ENCODE measurements at places on chromosomes 2 and 18.

DNA sequence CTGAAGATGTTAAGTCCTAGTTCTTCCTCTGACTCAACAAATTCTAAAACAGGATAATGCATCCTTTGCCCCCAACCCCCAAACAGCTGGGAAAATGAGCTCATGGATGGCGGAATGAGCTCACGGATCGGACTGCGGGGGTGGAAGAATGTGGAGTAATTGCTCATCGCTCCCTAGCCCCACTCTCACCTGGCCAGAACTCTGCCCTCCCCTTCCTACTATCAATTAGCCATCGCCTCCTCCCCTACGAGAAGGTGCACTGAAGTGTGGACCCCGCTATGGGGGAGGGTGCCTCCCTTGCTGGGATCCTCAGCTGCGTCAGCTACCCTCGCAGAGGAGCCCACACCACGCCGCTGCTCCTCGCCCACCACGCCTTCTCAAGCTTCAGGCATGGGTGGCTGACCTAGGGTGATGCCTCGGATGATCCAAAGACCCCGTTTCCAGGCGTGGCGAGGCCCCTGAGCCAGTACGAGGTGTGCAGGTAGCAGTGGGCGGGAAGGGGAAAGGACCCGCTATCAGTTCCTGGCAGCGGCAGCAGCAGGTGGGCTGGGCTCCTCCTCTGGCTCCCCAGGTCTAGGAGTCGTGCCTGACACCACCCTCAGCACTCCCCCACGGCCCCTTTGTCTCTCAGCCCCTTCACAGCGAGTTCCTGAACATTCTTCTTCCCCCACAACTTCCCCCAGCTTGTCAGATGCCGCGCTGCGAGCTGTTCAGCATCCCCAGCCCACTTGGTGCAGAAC lies 82.1 kb upstream of the POMC start:
- no peak for DNase-seq

DNA sequence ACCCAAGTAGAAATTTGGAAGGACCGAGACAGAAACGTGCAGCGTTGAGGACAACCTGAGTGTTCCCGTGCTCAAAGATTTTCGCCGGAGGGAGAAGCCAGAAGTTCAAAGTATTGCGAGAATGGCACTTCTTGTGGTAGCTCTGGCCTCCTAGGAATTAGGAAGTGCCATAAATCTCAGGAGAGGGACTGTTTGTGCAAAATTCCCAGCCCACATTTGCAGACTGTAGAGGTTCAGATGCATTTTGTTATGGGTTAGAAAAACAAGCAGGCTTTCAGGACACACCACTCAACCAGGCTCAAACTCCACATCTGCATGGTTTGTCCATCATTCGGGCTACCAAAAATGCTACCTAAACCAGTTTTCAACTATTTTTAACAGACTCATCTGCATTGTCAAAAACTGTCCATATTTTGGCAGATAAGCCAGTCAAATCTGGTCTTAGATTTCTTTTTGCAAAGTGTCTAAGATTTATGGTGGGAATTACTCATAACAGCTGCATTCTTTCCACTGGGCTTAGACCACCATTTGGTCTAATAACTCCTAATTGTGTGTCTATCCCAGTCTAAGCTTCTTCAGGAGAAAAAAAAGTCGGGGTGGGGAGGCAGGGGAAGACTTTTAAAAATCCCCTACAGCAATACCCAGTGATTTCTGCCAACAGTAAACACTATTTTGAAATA lies 422.9 kb downstream of the ARHGAP15 start:
- DNase-seq = no peak

DNA sequence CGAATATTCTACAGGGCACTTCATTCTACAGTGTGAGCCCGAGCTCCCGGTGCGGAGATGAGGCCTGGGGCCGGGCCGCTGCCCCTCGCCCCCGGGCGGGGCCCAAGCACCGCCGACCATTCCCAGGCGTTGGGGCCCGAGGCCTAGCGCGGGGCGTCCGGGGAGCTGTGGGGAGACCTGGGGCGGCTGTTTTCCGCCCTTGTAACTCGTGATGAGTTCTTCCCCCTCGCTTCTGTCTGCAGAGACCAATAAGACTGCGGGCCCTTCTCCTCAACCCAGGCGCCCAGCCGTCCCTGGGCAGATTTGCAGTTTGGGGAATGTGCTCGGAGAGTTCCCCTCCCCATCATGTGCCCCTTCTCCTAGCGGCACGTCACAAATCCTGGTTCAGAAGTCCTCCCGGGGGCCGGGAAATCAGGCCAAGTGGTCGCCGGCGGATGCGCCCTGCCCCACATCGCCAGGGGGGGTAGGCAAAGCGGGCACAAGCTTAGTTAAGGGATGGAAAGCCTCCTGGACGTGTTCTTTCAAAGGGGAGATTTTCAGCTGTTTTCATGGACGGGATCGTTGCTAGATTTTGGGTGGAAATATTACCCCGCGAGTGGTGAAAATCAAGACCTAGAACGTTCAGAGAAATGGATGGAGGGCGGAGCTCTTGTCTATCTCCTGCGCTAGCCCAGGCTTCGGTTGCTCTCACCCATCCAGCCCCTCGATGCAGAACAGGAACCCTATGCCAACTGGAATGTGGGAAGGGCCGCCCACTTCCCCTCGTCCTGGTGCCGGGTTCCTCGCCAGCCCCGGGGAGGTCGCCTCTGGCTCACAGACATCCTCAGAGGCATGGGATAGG lies 18.8 kb upstream of the HAAO start:
- peak; percentile 77 for DNase-seq

DNA sequence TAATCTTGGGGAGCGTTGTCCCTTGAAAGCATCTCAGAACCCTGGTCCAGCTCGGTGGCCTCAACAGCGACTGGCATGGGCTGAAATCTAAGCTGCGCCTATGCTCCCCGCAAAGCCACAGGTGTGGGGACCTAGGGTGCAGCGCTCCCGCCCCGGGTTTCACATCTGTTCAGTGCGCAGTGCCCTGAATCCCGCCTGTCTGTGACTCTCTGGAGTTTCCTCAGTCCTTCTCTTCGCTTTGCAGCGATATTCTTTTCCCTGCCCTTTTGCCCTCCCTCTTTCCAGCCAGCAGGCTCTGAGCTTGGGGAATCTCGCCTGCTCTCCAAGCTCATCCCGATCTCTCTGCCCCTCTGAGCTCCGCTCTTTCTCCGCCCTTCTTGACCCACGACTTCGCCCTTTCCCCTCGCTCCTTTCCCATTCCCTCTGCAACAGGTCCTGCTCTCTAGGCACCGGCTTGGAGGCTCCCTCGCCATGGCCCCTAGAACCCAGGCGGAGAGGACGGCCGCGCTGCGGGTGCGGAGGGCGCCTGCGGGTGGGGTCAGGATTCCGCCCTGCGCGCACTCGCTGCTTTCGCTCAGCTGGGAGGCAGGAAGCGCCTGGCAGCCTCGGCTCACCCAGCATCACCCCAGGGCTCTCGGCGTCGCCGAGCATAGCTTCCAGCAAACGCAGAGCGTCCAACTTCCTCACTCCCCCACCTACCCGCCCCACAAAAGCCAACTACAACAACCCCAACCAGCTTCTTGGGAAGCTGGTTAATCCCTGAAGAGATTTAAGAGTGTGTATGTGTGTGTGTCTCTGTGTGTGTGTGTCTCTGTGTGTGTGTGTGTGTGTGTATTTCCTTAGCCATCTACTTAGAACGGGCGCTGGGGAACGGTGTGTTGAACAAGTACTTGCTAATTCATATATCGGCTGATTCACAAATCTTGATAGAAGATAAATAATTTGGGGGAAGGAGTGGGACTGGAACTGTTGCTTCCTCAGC lies 1.1 kb downstream of the GRP start:
- DNase-seq = no peak

DNA sequence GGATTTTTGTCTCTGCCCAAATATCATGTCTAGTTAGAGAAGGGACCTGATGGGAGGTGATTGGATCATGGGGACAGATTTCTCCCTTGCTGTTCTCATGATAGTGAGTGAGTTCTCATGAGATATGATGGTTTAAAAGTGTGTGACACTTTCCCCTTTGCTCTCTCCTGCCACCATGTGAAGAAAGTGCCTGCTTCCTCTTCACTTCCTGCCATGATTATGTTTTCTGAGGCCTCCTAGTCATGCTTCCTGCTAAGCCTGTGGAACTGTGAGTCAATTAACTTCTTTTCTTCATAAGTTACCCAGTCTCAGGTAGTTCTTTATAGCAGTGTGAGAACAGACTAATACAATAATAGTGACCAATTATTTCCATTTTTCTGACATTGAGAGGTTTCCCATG lies 167.3 kb upstream of the CYRIA start:
- no peak for DNase-seq

All from cardiac septum (tissue), 1 donor.